Spleen (tissue), 13 donors: ENCODE measurements at places on chromosomes 2 and 18. TPM values are rescaled to one million over a fixed set of nuclear protein-coding genes. Genes with fewer than 3 reads are reported as not detected.

CTNNA2 gene
- not detected for polyA plus RNA-seq

KCNG2 gene
- 0.22 TPM for polyA plus RNA-seq

DAPL1 gene
- polyA plus RNA-seq: 4.1 TPM

LOXHD1 gene
- polyA plus RNA-seq: 0.13 TPM

PTH2R gene
- polyA plus RNA-seq: 0.10 TPM

UGT1A4 gene
- polyA plus RNA-seq: not detected

LYG2 gene
- not detected for polyA plus RNA-seq
